ENCODE measurements at places on chromosomes 4 and X.
A peak's percentile ranks its signal among the peaks of the same experiment; 100 is the strongest.

- peak; percentile 75 for DNase-seq
Observed at GRCh38 chrX:41275661-41276609, 58.0 kb upstream of the DDX3X start.

DNA sequence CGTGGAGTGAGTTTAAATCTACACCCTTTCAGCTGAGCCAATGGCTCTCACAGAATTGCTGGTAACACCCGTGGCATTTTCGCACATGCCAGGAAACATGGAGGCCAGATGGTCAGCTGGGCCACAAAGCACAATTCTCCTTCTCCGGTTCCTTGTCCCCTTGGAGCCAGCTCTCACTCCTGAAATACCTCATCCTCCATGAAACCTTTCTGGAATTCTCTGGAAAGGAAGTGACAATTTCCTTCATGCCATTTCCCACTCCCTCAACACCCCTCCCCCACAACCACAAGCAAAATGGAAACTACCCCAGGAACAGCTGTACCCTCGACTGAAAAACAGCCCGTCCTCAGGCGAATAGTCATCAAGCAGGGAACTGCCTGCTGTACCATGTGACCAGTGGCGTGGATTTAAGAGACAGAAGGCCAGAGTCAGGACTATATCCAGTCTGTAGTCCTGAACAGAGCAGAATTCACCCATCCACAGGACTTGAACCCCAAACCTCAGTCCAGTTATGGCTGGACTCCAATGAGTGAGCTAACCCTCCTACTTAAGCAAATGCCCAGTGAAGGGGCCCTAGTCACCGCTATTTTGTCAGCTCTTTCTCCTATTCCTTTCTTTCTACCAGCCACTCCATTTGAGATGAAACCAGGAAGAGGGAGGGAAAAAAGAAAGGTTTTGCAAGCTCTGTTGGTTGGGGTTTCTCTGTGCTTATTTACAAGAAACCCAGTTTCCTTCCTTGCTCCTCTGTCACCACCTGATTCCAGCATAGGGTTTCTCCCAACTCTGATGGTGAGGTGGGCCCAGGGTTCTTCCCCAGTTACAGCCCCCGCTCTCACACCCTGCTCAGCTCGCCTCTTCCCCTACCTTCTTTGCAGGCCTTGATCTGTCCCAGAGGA lies 24.5 kb downstream of the ELF4 start:
- DNase-seq = no peak

DNA sequence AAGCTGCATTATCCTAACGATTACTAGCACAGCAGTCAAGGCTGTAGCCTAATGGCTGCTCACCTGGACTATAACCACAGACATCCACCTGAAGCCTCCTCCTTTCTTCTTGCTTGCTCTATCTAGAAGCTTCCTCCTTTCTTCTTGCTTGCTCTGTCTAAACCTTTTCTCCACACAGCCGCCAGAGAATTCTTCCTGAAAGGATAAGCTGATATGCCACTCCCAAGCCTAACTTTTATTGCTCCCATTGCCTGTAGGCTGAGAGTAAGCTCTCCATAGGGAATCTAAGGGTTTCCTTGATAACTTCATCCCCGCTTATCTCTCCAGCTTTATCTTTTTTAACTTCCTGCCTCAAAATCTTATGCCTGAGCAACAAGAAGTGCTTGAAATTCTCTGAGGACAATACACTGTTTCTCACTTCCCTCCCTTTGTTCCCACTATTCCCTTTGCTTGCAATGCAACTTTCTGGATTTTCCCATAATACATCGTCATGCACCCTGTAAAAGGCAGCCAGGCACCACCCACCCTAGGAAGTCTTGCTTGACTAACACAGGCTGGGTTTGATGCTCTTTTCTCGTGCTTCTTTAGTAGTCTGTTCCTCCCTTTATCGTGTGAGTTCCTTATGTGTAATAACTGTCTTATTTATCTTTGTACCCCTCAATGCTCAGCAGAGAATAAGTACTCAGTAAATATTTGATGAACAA lies 1.4 kb upstream of the LRIT3 start:
- no peak for DNase-seq

DNA sequence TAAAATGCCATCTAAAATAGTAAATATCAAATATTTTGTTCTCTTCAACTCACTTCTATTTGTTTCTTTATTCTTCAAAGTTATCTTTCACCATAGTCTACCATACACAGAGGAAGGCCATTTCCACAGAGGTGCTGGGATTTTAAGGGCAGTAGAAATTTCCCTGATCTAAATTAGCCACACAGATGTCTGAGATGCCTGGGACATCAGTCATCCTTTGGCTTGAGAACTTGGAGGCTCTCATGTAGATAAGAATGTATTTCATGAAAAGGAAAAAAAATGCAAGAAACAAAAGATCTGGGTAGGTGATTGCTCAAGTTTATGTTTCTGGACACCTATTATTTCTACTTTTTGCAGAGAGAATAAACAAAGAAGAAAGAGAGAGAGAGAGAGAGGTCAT lies 1008.2 kb downstream of the NLGN4X start:
- DNase-seq = no peak

- DNase-seq = no peak
Observed at GRCh38 chrX:39322496-39322895, 521.2 kb downstream of the MID1IP1 start.

DNA sequence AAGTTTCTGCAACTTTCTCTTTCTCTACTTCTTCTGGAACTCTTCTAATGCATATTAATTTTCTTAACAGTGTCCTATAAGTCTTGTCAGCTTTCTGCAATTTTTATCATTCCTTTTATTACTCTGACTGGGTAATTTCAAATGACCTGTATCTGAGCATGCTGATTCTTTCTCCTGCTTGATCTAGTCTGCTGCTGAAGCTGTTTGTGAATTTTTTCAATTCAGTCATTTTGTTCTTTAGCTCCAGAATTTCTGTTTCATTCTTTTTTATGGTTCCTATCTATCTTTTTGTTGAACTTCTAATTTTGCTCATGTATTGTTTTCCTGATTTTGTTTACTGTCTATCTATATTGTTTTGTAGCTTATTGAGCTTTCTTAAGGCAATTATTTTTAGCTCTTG lies 1.5 kb upstream of the KLKB1 start:
- no peak for DNase-seq

GRCh38 chrX:8242431-8243020 lies 71.5 kb upstream of the VCX2 start:
- no peak for DNase-seq

- no peak for DNase-seq
Observed at GRCh38 chrX:373641-374471, 12.9 kb downstream of the PPP2R3B start.

GRCh38 chr4:9936129-9936644 lies 85.1 kb downstream of the SLC2A9 start:
- DNase-seq = no peak

- peak; percentile 95 for DNase-seq
Observed at GRCh38 chr4:6720202-6720699, 4.3 kb downstream of the BLOC1S4 start.

- DNase-seq = no peak
Observed at GRCh38 chr4:67871867-67872266, 11.9 kb downstream of the TMPRSS11D start.

DNA sequence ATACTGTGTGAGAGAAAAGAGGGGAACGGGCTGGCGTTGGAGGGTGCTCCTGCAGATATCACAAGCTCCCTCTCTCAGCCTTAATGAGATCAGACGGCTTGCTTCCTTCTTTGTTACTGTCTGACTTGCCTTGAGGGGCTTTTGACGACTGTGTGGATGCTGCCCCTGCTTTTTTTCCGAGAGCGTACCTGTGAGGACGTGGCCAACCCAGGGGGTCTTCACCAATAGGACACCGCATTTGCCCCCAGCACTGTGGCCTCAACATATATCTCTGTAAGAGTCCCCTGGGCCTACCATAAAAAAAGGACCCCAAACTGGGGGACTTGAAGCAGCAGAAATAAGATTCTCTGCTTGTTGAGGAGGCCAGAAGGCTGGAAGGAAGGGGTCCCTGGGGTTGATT lies 143.9 kb downstream of the SHOX start:
- DNase-seq = no peak
